ENCODE measurements at places on chromosomes 7 and 10.
A peak's percentile ranks its signal among the peaks of the same experiment; 100 is the strongest.

- DNase-seq: no peak
Observed at GRCh38 chr7:1912593-1913465, 242.8 kb downstream of the ELFN1 start.

- DNase-seq: no peak
Observed at GRCh38 chr7:117190104-117190503, 132.8 kb downstream of the WNT2 start.

DNA sequence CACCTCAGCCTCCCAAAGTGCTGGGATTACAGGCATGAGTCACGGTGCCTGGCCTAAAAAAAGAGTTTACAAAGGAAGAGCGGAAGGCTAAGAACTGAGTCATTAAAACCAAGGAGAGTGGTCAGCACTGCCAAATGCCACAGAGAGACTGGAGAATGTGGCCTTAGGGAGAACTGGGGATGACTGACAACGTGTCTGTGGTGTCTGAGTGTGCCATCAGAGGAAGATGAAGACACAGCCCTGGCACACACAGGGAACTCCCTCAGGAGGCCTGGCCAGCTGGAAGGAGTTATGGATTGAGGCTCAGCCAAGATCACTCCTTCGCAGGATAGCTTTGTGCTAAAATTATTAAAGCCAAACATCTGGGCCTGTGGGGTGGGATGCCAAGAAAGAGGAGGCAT is 3.9 kb upstream of the INA start:
- no peak for DNase-seq

- DNase-seq: no peak
Observed at GRCh38 chr7:25712500-25712899, 439.5 kb upstream of the NFE2L3 start.

DNA sequence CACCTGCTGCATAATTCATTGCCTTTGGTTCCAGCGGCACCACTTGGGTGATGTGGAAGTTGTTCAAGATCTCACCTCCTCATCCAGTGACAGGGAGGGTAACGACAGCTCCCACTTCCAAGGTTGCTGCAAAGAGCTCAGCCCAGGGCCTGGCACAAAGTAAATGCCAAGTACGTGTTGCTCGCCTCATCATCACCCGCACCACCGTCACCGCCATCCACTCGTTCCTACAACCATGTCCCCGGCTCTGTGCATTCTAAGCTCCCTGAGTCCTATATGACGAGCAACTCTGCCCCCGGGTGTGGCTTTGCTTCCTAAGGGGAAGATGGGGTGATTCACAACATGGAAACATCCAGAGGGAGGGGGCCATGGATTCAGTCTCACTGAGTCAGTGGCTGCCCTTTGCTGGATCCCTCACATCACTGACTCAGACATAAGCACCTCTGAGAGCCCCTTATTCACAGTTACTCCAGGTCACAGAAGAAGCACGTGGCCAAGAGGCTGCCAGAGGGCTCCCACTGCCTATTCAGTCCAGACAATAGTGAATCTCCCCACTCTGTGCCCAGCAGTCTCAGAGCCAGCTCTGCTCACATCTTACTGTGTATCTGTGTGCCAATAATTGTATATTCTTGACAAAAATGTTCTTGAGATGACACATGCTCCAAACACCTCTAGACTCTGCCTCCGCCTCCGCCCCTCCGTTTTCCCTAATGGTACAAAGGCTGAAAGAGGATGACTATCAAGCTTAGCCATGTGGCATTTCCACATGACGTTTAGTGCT is 159.1 kb downstream of the GFRA1 start:
- DNase-seq: no peak

DNA sequence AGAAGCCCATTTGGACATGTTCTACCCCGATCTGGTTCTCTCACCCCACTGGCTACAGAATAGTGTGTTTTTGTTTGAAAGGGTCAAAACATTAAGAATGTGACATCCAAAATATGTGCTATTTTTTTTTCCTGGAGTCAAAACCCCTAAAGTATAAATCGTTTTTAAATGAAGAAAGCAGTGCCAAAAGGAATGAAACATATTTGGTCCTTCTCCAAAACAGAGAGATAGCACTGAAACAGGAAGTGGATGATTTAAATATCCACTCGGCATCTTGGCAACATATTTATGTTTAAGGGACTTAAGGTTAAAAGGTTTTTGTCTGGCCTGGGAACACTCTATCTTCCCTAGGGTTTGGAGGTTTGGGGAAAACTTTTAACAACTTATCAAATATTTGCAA is 32.3 kb downstream of the CALD1 start:
- DNase-seq: no peak

DNA sequence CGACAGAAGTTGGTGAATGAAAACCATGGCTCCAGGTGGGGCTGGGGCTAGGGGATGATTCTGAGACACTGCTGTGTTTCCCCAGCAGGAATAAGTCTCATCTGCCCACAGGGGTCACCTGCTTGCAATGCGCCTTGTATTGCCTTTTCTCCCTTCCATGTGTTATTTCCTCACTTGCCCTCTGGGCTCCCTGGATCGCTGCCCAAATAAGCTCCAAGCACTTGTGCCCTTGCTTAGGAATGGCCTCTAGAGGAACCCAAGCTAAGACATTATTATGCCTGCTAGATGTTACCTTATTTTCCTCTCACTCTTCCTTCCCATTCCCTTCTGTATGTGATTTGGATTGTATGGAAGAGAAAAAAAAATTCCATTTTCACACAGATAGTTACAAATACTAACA is 24.8 kb upstream of the PLPP4 start:
- no peak for DNase-seq

DNA sequence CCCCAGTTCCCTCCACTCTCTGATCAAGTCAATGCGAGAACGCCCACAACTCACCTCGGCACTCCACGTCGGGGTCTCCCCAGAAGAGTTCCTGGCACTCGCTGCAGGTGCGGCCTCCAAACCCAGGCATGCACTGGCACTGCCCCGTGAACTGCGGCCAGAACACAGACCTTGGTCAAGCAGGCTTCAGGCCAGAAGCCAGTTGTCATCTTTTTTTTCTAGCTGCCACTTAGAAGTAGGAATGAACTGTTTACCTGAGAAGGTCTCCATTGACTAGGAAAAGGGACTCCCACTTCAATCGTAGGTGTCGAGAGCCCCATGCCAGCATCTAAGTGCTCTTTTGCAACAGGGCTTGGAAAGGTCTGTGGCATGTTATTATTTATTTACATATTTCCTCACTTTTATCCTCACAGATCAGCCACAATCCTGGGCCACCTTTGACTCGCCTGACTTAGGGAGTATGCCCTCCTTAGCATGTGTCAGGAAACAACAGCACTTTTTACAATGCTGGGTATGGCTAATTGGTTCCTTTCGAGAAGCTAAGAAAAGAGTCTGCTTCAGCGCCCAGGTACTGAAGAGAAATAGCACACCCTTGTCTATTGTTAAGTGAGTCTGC is 51.7 kb downstream of the LAMB1 start:
- DNase-seq: no peak

GRCh38 chr7:140348161-140348849 is 50.0 kb downstream of the SLC37A3 start:
- DNase-seq: no peak

- DNase-seq: no peak
Observed at GRCh38 chr7:89029864-89030263, 234.3 kb upstream of the TEX47 start.

DNA sequence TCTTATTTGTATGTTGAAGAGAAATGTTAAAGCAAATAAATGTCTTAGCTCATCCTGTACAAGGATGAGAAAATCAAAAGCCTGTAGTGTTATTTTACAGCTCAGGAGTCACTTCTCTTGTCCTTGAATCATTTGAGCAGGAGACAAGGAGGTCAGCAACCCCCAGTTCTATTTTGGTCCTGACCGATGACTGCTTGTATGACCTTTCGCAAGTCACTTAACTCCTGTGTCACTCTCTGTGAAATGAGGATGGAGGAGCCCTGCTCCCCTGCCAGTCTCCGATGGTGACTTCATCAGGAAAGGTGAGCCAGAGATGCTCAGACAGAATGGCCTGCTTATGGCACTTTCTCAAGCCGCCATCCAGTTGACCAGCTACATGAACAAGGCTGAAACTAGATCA is 101.0 kb downstream of the CELF2 start:
- no peak for DNase-seq

GRCh38 chr7:32158076-32158475 is 87.9 kb upstream of the PDE1C start:
- DNase-seq: no peak

GRCh38 chr7:66639773-66640172 is 11.1 kb downstream of the KCTD7 start:
- no peak for DNase-seq

- no peak for DNase-seq
Observed at GRCh38 chr10:81136261-81136660, 598.6 kb downstream of the SH2D4B start.

- DNase-seq: no peak
Observed at GRCh38 chr7:134599371-134599770, 47.3 kb upstream of the BPGM start.

DNA sequence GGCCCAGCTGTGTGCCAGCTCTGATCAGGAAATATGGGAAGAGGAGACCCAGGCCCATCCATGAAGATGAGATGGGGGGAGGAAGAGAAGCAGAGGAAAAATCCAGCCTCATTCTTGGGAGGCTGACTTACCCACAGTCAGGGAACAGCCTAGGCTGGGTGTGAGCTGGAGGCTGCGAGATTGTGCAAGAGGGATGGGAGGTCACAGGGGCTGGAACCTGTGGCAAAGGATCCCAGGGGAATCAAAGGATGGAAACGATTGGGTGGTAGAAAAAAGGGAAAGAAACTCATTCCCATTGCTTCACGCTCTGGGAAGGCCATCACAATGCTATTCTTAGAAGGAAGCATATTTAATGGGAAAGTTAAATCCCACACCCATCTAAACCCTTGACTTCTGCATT is 26.7 kb upstream of the CRHR2 start:
- DNase-seq: no peak

GRCh38 chr7:31002256-31002655 is 38.5 kb downstream of the GHRHR start:
- no peak for DNase-seq

- DNase-seq: no peak
Observed at GRCh38 chr10:88401671-88402347, 181.3 kb downstream of the RNLS start.

DNA sequence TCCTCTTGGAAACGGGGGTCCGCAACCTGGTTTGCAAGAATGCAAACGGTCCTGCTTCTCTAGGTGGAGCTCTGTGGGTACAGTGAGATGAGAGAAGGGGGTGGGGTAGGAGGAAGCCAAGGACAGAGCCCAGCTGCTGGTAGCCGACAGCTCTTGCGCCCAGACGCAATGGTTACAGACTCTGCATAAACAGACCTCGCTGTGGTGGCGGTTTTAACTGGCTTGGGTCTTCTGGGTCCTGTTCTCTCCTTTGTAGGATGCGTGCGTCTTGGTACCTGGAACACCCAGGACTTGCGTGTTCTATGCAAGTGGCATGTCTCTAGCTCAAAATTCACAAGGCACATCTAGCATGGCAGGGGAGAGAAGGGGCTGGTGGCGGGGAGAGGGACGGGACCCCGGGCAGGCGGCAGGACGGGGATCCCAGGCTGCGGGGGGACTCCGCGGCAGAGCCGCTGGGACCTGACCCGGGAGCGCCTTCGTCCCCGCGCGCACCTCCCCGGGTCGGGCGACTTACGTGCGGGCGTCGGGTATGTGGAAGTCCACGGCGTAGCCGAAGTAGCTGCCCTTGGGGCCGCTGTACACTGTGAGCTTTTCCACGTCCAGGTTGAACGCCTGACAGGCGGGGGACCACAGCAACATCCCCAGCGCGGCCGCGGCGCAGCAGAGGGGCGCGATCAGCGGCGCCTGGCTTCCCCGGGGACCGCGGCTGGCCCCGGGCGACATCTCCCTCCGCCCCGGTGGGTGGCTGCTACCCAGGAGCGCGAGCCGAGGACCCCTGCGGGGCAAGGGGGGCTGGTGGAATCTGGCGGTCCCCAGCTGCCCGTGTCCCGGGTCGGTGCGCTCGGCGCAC is 448 bp downstream of the ITGA8 start:
- no peak for DNase-seq

DNA sequence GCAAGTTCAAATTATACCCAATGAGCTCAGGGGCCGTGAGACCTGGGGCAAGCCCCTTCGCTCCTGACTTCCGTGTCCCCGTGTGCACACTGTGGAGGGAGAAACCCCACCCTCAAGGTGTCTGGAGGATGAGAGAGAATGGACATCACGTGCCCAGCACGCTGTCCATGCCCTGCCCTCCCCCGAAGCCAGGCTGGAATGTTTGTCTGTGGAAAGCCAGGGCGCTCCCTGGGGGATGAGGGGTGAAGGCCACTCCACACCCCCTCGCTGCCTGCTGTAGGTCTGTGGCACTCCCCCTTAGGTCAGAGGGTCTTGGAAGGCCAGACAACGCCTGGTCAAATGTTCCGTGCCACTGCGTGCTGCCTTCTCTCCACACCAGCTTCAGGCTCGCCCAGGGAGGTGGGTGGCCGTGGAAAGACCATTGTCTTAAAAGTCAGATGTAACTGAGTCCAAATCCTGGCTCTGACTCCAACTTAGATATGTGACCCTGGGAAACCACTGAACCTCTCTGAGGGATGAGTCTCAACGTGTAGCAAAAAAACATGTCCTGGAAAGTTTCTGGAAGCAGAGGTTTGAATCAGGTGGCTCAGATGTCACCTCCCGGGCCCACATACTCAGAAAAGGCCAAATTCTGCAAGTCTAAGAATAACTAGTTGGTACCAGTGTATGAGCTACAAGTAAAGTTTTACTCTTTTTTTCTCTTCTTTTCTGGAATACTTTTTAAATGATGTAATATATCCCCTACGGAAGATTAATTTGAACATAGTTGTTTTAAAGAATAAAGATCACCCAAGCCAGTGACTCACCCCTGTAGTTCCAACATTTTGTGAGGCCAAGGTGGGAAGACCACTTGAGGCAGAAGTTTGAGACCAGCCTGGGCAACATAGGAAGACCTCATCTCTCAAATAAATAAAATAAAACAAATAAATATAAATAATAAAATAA is 24.9 kb downstream of the RCC1L start:
- no peak for DNase-seq

DNA sequence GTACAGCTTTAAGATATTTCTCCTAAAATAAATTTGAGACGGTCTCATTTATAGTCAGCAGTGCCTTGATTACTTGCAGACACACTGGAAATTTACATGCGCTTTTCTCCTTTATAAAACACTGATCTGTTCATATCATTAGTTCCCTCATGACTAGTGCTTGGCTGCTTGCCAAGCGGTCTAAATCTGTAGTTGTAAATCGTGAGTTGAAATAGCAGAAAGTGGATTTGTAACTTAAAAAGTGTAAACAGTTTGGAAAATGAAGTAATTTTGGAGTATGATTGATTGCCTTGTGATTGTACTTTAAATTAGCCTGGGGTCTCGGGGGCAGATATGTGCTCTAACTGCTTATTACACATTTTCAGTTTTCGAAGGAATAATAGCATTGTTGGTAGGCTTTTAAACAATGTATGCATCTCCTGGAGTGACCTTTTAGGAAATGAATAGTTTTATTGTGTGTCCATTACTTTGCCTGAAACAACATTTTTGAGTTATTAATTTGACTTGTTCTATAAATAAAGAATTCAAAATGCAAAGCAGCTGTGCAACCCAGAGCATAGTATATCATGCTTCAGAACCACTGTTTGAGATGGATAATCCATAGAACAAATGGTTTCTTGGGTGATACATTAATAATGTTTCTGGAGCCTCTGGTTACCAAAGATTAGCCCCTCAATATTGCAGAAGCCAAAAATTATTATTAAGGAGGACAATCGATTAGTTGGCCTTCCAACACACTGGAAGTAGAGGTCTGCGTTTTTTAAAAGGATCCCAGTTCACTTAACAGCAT is 73.3 kb downstream of the ARID5B start:
- DNase-seq: no peak

GRCh38 chr10:26000971-26001370 is 66.9 kb downstream of the MYO3A start:
- DNase-seq: no peak

GRCh38 chr10:131094527-131095312 is 216.8 kb downstream of the TCERG1L start:
- DNase-seq: peak; percentile 69

GRCh38 chr10:65413001-65413400 is 1512.8 kb upstream of the LRRTM3 start:
- DNase-seq: no peak
